ENCODE measurements at places on chromosomes 11 and 22.

DNA sequence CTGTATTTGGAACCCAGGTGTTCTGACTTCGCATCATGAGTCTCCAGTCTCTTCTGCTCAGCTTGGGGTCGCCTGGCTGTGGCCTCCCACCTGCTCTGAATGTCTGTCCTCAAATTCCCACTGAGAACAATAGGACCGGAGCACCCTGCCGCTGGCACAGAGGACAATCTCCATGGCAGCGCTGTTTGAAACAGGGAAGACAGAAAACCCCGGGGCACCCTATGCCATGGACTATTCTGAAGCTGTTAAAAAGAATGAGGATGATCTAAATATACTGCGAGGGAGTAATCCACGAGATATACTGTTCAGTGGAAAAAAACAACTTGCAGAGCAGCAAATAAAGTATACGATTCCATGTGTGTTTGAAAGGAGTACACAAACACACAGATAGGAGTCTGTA lies 415.6 kb upstream of the NARS2 start:
- DNase-seq = no peak

GRCh38 chr22:29877620-29878019 lies 5.4 kb upstream of the MTMR3 start:
- no peak for DNase-seq

GRCh38 chr22:20062766-20063083 lies 17.3 kb upstream of the DGCR8 start:
- no peak for DNase-seq

- DNase-seq = no peak
Measured at GRCh38 chr11:129443276-129443675, 67.6 kb downstream of the BARX2 start.

- DNase-seq = no peak
Measured at GRCh38 chr11:115345361-115345760, 158.9 kb downstream of the CADM1 start.

GRCh38 chr22:24995649-24996180 lies 43.2 kb downstream of the KIAA1671 start:
- no peak for DNase-seq

GRCh38 chr11:123545726-123546270 lies 108.6 kb downstream of the SCN3B start:
- DNase-seq = no peak

- DNase-seq = no peak
Measured at GRCh38 chr11:95360377-95361075, 129.5 kb upstream of the SESN3 start.

DNA sequence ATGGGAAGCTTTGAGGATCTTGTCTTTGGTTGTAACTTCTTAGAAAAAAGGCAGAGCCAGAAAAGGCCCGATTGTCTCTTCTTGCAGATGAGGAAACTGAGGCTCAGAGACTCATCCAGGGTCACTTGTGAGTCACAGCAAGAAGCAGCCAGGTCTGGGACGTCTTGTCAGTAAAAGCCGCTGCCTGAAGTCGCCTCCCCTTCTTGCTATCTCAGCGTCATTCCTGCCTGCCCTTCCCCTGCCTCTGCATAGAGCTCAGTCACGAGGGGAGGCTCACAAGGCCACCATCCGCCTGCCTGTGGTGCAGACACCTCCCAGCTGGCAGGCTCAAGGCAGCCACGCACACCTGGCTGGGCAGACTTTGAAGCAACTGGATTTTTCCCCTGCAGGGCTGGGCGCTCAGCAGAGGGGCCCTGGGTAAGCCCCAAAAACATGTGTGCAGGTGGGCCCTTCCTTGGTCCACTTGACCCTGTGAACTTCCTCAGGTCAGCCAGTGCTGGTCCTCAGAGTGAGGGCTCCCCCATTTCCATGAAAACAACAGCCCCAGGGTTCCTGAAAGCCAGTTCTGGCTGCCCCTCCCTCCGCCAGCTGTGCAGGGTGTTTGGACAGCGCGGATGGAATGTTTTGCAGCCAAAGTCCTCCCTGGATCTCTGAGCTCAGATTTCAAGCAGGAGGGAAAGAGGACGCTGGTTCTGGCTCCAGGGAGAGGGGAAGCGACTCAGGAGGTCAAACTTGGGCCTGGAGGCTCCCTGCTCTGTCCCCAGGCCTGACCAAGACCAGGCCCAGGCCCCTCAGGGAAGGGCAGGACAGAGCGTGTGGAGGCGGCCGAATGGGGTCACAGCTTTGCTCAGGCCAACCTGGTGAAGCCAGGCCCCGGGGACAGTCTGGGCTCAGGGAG lies 6.0 kb upstream of the RAB3IL1 start:
- peak; percentile 89 for DNase-seq

- DNase-seq = no peak
Measured at GRCh38 chr22:47164514-47165337, 402.3 kb downstream of the TBC1D22A start.

GRCh38 chr22:42308892-42309468 lies 38.5 kb upstream of the TCF20 start:
- no peak for DNase-seq
